ENCODE measurements at places on chromosomes 4 and X.

GRCh38 chr4:87442889-87443288 is 20.5 kb downstream of the NUDT9 start:
- no peak for DNase-seq

DNA sequence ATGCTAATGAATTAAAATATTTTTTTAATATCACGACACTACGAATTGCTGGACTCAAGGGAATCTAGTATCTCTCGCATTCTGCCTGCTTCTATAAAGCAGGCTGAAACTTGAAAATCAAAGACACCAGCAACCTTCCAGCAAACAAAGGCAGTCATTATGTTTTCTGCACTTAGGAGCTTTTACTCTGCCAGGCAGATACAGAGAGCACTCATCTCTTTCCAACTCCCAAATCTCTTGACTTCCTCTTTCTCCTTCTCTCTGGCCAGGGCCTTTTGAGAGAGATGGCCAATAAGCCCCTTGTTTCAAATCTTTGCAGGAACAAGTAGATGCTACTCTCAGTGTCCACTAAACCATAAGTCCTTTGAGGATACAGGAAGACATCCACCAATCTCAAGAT is 95.2 kb upstream of the KLF3 start:
- peak; percentile 24 for DNase-seq

DNA sequence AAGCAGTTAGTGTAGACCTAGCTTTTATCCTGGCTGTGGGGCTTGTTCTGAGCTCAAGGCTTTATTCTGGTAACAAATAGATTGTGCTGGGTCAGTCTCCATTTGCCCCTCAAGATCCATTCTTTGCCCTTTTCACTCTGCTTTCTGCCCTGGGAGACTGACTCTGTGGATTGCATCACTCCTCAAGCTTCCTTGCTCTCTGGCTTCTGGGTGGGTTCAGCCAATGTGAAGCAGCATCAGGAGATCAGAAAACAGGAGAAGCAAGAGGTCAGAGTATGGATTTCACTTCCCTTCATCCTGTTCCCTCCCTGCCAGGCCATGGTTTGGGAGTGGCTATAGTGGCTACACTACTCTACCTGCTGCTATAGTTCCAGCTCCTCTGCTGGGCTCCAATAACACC is 184.1 kb upstream of the NDP start:
- DNase-seq, result no peak

- DNase-seq, result no peak
Observed at GRCh38 chrX:138127314-138127713, 561.4 kb downstream of the ZIC3 start.

DNA sequence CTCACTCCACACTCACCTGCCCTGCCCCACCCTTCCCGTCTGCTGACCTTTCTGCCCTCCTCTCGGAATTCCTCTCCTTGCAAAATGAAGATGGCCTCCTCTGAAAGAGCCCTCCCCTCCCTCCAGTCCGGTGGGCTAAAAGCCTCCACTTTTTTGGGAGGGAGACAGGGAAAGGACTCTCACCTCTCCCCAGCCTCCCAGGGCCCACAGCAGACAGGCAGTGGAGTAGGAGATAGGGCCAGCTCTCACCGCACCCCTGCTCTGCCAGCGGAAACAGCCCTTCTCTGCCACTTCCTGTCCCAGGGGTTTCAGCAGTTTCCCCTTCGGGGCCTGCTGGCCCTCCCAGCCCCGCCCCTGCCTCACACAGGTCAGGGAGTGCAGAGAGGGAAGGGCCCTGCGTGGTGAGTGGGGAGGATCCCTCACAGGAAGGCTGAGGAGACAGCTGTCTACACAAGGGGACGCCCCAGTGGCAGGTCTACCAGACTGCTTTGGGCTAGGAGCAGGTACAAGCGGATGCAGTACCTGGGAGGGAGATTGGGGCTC is 18.2 kb downstream of the ELF4 start:
- no peak for DNase-seq

DNA sequence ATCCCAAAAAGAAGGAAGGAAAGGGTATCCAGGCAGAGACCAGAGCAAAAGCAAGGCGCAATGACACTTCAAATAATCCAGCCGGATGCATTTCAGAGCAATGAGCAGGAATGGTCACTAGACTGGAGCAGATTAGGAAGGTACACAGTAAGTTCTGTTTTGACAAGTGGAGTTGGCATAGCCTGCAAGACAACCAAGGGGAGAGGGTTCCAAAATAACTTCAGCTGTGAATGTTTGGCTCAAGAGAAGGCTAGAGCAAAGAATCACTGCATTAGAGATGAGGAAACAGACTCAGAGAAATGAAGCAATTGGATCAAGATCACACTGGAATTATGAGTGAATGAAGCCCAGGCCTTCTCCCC is 90.0 kb upstream of the EGFL6 start:
- no peak for DNase-seq

- DNase-seq, result no peak
Observed at GRCh38 chrX:9627922-9628321, 137.7 kb downstream of the GPR143 start.

DNA sequence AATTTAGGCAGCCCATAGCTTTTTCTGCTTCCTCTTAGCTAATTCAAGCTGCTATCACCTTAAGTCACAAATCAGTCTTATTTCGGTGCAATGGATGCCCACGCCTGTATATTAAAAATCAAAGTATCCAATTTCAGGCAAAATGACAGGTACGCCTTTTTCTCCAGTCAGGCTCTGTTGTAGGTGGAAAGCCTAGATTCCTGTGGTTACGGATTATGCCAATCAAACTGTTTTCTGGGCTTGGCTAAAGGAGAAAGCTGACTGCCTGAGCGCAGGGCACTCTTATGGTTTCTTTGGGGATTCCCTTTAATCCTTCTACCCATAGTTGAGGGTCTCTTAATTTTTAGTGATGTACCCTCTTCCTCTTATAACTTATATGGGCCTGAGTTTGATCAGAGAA is 550.5 kb downstream of the PDHA2 start:
- no peak for DNase-seq

- DNase-seq, result no peak
Observed at GRCh38 chr4:26375551-26375950, 54.7 kb downstream of the RBPJ start.
